ENCODE measurements at places on chromosomes 1 and 21.

DNA sequence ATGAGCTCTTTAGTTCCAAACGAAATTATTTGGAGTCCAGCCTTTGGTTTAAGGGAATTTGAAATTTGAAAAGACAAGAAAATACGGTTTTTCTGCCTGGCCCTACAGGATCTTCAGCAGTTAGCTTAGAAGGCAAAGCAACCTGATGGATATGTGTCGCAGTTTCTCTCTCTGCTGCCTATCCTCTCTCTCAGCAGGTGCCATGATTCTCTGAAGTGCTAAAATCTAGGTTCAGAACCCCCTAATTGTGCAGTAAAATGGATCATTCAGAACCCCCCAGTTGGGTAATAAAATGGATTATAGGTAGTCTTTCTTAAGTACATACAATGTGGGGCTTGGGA lies 446 bp upstream of the DEPDC1 start:
- DNase-seq = no peak
- H3K4me3 ChIP-seq = peak overlapping the region; percentile 83
- H3K36me3 ChIP-seq = peaks cover 28% of the 10 kb centered on the region
- no peak overlapping the region for H3K27ac ChIP-seq
- H3K27me3 ChIP-seq = no peaks in the 10 kb centered on the region
- peaks cover 12% of the 10 kb centered on the region for H3K4me1 ChIP-seq

GRCh38 chr1:219587801-219588561 lies 24.9 kb downstream of the ZC3H11B start:
- no peaks in the 10 kb centered on the region for H3K36me3 ChIP-seq
- no peaks in the 10 kb centered on the region for H3K4me1 ChIP-seq
- no peak overlapping the region for H3K27ac ChIP-seq
- H3K27me3 ChIP-seq = no peaks in the 10 kb centered on the region
- H3K4me3 ChIP-seq = no peak overlapping the region

DNA sequence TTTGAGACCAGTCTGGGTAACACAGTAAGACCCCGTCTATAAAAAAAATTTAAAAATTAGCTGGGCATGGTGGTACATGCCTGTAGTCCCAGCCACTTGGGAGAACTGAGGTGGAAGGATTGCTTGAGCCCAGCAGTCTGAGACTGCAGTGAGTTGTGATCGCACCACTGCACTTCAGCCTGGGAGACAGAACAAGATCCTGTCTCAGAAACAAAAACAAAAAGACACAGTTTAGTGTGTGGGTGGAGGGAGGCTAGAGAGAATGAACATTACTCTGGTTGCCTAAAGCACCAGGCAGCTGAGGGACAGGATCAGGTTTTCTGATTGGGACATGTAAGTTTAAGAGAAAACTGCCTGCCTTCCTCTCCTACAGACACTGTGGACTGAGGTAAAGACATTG lies 42.3 kb downstream of the VAMP4 start:
- no peaks in the 10 kb centered on the region for H3K36me3 ChIP-seq
- H3K27me3 ChIP-seq = no peaks in the 10 kb centered on the region
- DNase-seq = no peak
- H3K27ac ChIP-seq = no peak overlapping the region
- H3K4me1 ChIP-seq = no peaks in the 10 kb centered on the region

DNA sequence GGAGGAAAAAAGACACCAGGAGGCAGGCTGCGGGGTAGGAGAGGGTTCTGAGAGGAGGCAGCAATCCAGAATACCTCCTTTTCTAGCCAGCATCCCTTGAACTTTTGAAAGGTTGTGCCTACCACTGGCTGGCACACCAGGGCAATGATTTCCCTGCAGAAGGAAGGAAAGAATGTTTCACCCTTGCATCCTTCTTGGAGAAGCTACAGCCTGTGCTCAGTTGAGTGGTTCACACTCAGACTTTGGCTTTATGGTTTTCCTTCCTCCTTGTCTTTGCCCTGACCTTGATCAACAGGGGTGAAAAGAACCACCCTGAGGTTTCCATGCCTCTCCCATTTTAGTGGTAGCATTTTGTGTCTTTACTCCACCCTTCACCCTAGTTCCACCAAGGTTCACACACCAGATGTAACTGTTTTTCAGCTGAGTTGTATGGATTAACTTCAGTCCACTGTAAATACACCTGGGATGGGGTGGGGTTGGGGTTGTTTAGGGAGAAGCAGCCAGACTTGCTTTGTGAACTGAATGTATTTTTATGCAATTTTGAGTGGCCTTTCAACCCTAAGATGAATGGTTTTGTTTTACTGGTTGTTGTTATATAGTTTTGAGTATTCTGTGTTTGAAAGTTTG lies 122.3 kb downstream of the SYT2 start:
- no peaks in the 10 kb centered on the region for H3K27me3 ChIP-seq
- 0 out of 2 replicates have a peak, but pooled peaks cover 4% of the 10 kb centered on the region for H3K36me3 ChIP-seq
- no peak for DNase-seq

GRCh38 chr1:243793298-243793697 lies 56.7 kb downstream of the AKT3 start:
- peaks cover 18% of the 10 kb centered on the region for H3K36me3 ChIP-seq
- no peaks in the 10 kb centered on the region for H3K27me3 ChIP-seq
- H3K27ac ChIP-seq = no peak overlapping the region
- peaks cover under 1% of the 10 kb centered on the region for H3K4me1 ChIP-seq
- DNase-seq = no peak

- no peak overlapping the region for H3K4me3 ChIP-seq
- H3K36me3 ChIP-seq = no peaks in the 10 kb centered on the region
- H3K4me1 ChIP-seq = no peaks in the 10 kb centered on the region
- no peak overlapping the region for H3K27ac ChIP-seq
- no peak for DNase-seq
Observed at GRCh38 chr1:47968556-47968888, 28.7 kb downstream of the TRABD2B start.

- no peak overlapping the region for H3K4me3 ChIP-seq
- H3K27ac ChIP-seq = no peak overlapping the region
- no peaks in the 10 kb centered on the region for H3K4me1 ChIP-seq
- no peak for DNase-seq
- no peaks in the 10 kb centered on the region for H3K27me3 ChIP-seq
Observed at GRCh38 chr1:190478149-190479049, 735 bp upstream of the BRINP3 start.

DNA sequence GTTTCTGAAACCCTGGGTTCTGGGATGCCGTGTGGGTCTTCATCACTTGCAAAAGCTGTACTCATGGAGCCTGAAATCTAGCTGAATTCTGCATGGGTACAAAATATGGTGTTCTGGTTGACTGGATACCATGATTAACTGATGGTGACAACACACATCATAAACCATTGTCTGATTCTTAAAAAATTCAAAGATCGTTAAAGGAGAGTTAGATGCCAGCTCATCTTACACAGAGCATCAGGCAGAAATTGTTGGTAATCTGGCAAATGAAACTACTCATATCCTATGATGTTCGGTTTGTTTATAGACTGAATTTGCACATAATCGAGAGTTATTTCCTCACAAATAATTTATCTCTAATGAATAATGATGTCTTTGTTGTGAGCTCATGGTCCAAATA lies 218.1 kb upstream of the PKN2 start:
- H3K27me3 ChIP-seq = peaks cover 38% of the 10 kb centered on the region
- no peak overlapping the region for H3K4me3 ChIP-seq
- no peak overlapping the region for H3K27ac ChIP-seq
- H3K4me1 ChIP-seq = peaks cover 8% of the 10 kb centered on the region

DNA sequence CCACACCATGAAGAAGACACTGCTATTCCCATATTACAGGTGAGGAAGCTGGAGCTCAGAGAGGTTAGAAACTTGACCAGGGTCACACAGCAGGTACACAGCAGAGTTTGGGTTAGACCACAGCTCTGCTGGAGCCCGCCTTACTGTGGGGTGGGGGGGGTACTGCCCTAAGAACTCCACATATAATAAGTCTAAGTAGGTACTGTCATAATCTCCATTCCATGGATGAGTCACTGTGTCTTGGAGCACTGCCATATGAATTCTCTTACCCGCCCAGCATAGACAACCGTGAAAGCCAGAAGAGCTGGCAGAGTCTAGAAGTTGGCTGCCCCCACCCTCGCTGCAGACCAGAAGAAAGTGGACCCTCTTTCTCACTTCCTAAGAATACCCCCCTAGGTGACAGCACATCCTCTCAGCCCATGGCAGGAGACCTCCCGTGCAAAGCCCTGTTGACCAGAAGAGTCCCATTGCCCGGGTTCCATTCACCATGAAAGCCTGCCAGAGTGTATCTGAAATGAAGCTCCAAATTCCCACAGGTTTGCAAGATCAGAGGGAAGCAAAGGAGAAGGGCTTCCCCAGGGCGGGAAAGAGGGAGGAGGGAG lies 5.2 kb upstream of the PLA2G2D start:
- H3K27me3 ChIP-seq = peaks cover 15% of the 10 kb centered on the region
- H3K36me3 ChIP-seq = no peaks in the 10 kb centered on the region
- no peak overlapping the region for H3K27ac ChIP-seq
- H3K4me1 ChIP-seq = no peaks in the 10 kb centered on the region
- peak; percentile 48 for DNase-seq
- no peak overlapping the region for H3K4me3 ChIP-seq

DNA sequence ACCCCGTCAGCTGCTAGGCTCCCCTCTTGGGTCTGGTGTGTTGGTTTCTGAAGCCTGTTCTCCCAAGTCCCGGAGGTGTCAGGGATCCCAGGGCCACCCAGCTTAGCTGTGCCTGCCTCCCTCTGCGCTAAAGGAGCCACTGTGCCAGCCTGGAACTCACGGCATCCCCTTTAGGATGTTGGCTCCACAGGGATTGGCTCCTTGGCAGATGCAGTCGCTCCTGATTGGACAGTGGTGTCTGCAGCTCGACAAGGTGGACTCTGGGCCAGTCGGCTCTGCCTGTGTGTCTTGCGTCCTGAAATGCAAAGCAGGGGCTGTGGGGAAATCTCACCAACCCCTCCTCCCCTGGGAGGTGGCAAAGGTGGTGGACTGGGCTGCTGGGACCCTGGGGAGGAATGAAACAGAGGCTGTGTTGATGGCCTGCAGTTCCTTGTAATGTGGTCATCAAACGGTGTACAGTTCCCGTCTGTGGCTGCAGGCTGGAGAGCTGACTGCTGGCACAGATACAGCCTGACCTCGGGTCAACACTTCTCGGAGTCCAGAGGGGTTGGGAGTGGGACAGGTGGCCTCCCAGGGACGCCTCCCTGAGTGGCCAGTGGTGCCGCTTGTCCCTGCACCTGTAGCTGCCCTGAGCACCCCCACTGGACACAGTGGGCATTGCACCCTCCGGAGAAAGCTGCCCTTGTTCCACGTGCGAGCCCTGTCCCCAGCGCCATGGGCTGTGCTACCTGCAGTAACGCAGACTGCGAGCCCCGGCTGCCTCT lies 11.5 kb upstream of the KCNAB2 start:
- peak; percentile 10 for DNase-seq
- 0 out of 2 replicates have a peak, but pooled peaks cover 2% of the 10 kb centered on the region for H3K27me3 ChIP-seq
- no peak overlapping the region for H3K27ac ChIP-seq
- H3K36me3 ChIP-seq = no peaks in the 10 kb centered on the region

GRCh38 chr1:30807318-30808066 lies 49.9 kb upstream of the LAPTM5 start:
- H3K27ac ChIP-seq = no peak overlapping the region
- H3K27me3 ChIP-seq = no peaks in the 10 kb centered on the region
- no peak overlapping the region for H3K4me3 ChIP-seq
- H3K4me1 ChIP-seq = peaks cover 40% of the 10 kb centered on the region

DNA sequence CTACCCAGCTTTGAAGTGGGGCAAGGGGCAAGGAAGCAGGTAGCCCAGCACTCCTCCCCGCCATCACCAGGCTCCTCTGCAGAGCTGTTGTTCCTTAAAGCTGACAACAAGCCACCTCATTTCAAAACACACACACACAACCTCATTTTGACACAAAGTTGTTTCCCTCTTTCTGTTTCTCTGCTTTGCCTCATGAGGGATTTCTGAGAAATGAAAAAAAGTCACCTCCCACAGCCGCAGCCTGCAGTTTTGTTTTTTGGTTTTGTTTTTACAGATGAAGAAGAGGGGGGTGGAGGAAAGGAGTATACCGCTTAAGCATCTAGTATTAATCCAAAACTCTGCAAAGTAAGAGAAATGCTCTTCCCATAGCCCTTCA lies 12.1 kb downstream of the MCL1 start:
- H3K27ac ChIP-seq = no peak overlapping the region
- H3K4me1 ChIP-seq = peaks cover 72% of the 10 kb centered on the region
- DNase-seq = no peak
- H3K36me3 ChIP-seq = peaks cover 38% of the 10 kb centered on the region
- no peaks in the 10 kb centered on the region for H3K27me3 ChIP-seq
- no peak overlapping the region for H3K4me3 ChIP-seq

DNA sequence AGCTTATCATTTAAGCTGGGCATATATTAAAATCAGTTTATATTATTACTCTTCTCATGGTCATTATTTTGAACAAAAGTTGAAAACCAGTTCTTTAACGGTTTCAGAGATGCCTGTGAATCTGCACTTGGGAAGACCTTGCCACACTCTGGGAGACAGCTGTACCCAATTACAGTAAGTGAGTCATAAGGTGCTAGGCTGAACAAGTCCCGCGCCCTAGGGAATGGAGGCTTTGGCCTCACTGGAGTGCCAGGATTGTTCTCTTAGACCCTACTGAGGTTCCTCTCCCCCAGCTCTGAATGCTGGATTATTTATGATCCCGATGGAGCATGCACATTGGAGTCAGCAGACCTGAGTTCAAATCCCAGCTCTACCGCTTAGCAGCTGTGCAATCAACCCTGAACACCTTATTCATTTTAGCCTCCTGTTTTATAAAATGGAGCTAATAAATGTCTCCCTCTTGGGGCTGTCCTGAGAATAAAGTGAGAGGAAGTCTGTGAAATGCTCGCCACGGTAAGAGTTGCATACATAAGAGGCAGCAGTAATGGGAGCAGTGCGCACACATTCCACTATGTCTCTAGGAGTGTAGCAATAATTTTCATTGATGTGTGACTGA lies 266.2 kb downstream of the FOXD2 start:
- H3K36me3 ChIP-seq = no peaks in the 10 kb centered on the region
- H3K4me1 ChIP-seq = peaks cover 18% of the 10 kb centered on the region
- DNase-seq = peak; percentile 82
- H3K4me3 ChIP-seq = no peak overlapping the region
- no peaks in the 10 kb centered on the region for H3K27me3 ChIP-seq
- 0 out of 2 replicates have a peak overlapping the region, but pooled peaks have one; percentile 7 for H3K27ac ChIP-seq

GRCh38 chr1:1022302-1023009 lies 2.5 kb downstream of the AGRN start:
- no peak for DNase-seq
- no peak overlapping the region for H3K27ac ChIP-seq
- no peak overlapping the region for H3K4me3 ChIP-seq
- peaks cover 43% of the 10 kb centered on the region for H3K36me3 ChIP-seq

DNA sequence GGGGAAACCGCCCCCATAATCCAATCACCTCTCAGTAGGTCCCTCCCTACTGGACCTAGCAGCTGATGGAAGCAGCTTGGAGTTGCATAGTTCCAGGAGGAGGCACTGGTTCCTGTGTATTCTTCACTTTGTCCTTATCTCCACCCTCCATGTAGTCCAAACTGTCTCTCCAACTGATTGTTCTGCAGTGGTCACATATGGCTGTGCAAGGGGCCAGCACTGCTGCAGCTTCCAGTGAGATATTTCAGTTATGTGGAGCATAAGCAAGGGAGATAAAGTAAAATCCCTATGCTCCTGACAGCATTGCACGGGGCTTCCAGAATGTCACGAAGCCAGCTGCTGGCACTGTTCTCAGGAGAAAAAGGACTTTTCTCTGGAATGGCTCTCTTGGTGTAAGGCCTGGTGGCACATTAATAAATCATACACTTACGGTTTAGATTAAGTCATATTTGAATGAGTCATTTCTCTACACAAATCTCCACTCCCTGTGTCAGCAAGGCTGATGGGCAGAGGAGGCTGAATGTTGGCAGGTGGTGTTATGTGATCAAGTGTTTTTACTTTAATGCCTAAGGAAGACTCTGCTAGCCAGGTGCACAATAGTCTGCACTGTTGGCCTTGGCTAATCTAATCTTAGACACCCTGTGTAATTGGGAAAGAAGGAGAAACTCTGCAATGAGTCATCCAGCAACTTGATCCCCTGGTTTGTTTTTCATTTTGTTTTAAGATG lies 93.4 kb downstream of the KCNK1 start:
- H3K27me3 ChIP-seq = peaks cover 7% of the 10 kb centered on the region
- H3K27ac ChIP-seq = no peak overlapping the region
- no peaks in the 10 kb centered on the region for H3K36me3 ChIP-seq
- H3K4me1 ChIP-seq = no peaks in the 10 kb centered on the region
- DNase-seq = no peak

Data from SJSA1 (cell line).